ENCODE measurements at places on chromosomes 1 and 21.
A peak's percentile ranks its signal among the peaks of the same experiment; 100 is the strongest.

- DNase-seq, result peak; percentile 58
Measured at GRCh38 chr1:235998812-235999211, 66.1 kb downstream of the NID1 start.

DNA sequence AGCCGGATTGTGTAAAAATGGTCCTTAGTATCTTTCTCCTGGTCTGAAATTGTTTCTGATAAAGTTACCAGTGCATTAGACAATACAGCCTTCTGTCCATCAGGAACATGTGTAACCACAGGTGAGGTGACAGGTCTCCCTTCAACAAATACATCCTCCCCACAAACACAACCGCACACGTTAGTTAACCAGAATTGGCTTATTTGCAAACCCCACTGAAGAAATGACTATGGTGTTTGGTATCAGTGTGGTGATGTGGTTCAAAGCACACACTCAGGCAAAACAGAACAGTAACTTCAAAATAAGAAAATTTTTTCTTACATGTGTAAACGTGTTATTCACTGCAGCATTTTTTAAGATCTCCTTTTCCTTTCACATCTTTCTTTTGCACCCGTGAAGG, 517.2 kb upstream of the NR5A2 start:
- no peak for DNase-seq

DNA sequence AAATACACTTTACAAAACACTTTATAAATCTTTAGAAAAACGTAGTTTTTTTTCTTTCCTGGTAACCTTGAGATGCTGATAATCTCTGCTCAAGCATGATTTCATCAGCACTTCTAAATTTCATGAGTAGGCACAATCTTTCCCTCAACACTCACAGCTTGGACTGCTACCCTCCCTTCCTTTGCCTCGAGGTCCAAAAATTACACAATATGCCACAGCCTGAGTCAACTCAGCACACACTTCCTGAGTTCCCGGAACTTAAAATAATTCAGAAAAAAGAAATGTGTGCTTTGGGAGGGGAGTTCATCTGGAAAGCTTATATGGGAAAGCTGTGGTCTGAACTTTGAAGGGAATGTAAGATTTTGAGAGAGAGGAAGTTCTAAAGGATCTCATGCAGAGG, 5.9 kb downstream of the CLCA2 start:
- no peak for DNase-seq

GRCh38 chr1:175192630-175193526, at the start of gene KIAA0040:
KIAA0040 (minus strand) TSS chr1:175192776; CDS start chr1:175161013, 31,763 bp downstream.
- DNase-seq, result peak; percentile 61

DNA sequence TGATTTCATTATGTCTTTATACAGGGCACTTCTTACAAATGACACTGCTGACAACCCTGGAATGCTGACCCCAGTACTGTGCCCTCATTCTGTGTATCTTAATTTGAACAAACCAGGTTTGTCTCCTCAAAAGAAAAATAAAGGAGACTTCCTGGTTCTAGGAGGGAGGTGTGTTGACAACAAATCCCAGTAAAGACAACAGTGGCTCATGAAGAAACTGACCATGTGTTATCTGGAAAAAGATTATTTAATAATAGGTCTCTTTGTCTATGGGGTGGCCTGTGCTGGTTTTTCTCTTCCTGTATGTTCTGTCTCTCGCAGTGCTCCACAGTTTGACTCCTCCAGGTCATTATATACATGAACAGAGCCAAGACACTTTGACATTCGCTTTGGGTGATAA, 454.6 kb downstream of the LMO4 start:
- no peak for DNase-seq

DNA sequence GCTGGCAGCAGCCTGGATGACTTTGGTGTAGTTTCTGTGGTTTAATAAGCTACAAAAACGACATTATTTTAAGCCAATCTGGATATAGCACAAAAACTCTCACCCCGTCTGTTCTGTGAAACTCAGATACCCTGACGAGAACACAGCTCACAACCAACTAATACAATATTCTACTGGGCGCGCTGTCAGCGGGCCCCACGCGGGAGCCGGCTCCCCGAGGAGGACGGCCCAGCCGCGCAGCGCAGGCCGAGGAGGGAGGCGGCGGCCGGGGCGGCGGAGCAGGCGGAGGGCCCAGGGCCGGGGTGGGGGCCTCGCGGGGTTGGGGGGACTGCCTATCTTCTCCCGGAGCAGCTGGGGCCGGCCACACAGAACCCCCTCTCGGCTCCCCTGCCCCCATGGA, 87.2 kb upstream of the POU3F1 start:
- no peak for DNase-seq

DNA sequence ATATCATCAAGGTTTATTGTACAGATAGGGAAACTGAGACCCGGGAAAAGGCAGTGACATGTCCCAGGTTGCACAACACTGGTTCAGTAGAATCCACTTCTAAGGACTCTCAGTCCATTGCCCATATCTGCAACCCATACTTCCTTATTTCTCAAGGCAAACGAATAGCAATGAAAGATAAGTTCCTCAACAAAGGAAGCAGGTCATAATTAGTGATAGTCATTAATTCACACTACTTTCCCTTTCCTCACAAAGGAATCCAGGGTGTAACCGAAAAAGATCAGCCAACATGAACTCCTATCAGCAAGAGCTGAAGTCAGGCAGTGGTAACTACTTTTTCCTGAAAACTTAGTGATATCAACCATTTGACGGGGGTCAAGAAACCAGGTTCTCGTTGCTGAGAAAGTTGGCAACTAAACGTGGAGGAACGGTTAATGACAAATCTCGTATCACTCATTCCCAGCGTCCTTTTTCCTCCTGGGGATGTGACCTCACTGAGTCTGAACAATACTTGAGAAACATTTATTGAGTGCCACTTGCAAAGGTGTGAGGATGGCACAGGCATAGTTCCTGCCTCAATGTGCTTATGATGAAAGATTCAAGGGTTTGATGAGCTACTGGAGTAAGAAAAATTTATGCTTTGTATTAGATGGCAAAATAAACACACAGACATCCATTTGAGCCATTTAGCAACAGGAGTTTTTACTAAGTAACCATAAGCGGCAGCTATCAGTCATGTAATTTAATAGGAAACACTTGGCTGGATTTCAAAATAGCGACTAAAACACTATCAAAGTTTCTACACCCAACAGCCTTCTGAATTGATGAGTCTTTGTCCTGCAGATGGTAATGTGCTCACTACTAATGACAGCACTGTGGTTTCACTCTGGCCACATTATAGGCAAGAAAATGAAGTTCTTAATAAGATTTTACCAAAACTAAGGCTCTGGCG, 82.3 kb downstream of the PLPP3 start:
- DNase-seq, result no peak

GRCh38 chr1:77744576-77744975, 15.1 kb downstream of the USP33 start:
- no peak for DNase-seq

DNA sequence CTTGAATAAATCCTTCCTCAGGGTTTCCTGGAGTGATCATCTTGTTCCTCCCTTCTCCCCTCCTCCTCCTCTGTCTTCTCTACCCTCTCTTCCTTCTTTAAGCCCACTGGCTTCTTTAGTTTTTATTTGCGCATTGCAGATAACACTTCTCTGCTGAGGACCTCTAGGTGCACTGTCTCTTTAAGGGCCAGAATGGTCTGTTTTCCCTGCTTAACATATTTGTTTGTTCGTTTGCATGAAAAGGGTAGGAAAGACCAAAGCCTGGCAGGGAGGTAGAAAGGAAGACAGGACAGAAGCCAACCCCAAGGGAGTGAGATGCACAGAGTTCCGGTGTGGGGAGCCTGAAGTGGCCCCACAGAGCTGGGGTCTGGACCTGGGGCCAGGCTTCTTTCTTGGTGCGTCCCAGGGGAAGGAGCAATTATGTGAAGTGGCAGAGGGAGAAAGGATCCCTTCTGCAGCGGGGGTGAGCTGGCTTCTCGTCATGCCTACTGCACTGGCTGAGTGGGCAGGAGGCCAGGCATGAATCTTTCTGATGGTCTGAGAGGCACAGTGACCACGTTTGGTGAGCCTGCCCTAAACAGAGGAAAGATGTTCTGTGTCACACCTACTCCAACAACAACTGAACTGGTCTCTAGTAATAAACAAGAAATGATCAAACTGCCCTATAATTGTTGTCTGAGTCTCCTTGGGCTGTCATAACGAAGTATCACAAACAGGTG, 232.7 kb downstream of the KCNJ6 start:
- DNase-seq, result no peak

- DNase-seq, result peak; percentile 2
Measured at GRCh38 chr1:46102769-46103476, 29.5 kb downstream of the PIK3R3 start.

DNA sequence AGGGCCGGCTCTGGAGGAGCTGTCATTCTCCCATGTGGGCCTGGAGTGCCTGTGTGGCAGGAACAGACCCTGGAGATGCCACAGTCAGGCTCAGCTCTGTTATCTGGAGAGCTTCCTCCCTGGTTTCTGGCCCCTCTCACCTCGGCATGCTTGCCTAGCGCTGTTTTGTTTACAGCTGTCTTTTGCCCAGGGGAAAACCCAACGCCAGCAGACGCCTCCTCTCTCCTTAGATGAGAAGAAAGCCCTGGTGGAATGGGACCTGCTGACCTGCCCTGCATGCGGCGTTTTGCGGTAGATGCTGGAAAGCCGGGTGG, 104.9 kb downstream of the CRYAA start:
- no peak for DNase-seq

DNA sequence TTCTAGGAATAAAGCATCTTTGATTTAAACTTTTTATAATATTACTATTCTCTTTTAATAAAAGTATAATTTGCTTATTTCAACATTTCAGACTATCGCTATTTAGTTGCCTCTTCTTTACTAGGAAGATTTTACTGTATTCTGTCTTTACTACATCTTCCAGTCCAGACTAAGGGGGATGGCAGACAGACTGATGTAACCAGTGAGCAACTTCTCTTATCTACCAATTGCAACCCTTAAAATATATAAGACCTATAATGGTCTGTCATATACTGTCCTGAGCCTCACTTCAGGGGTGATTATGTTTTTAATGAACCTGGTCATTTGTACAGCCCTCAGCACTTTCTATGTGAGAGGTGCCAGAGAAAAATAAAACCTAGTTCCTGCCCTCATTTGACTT, 87.0 kb downstream of the UBE2U start:
- no peak for DNase-seq

DNA sequence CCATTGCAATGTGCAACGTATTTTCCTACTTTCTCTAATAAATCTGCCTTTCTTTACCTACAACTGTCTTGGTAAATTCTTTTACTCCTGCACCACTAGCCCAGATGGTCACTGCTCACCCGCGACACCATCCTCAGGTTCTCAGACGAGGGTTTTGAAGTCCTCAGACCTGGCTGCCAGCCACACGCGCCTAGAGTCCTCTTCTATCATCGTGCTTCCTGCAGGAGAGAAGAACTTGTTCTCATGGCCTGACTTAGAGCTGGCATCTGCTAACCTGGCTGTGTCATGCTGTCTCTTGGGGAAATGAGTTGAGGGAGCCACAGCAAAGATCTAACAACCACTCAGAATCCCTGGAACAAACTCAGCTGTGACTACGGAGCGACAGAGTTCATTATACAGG, 30.3 kb upstream of the PGBD5 start:
- no peak for DNase-seq
